Epithelial cell of umbilical artery (primary cell): ENCODE measurements at places on chromosomes 12 and 14. TPM values are rescaled to one million over a fixed set of nuclear protein-coding genes. Genes with fewer than 3 reads are reported as not detected.

Gene TEX22
- total RNA-seq = 0.15 TPM in 1 of 2 replicates, not detected in the other

Gene BMP4
- total RNA-seq = 52.6 and 123 TPM in 2 replicates

Gene CIROP
- not detected in 2 replicates for total RNA-seq

Gene ACOT4
- total RNA-seq = under 0.01 and 0.61 TPM in 2 replicates

Gene PFDN5
- total RNA-seq = 460 and 474 TPM in 2 replicates
